ENCODE measurements at places on chromosomes 3 and 15.

- DNase-seq = peak; percentile 96
Measured at GRCh38 chr3:50245831-50246516, 10.0 kb downstream of the GNAI2 start.

DNA sequence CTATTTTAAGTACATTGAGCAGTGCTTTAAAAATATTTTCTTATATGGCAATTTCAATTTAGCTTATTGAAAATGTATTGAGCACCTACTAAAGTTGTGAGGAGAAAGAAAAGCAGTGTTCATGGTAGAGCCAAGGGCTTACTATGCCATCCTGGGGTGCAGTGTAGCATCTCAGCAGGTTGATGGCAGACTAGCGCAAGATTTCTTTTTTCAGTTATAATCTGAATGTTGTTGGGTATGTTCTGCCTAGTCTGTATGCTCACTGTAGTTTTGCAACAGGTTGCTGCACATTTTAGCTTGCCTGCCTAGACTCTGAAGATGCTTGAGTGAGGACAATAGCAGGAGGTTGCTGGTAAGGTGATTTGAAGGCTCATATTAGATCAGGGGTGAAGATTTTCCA lies 103.1 kb upstream of the UNC13C start:
- DNase-seq = no peak

GRCh38 chr3:135097276-135097946 lies 302.4 kb downstream of the EPHB1 start:
- DNase-seq = no peak

DNA sequence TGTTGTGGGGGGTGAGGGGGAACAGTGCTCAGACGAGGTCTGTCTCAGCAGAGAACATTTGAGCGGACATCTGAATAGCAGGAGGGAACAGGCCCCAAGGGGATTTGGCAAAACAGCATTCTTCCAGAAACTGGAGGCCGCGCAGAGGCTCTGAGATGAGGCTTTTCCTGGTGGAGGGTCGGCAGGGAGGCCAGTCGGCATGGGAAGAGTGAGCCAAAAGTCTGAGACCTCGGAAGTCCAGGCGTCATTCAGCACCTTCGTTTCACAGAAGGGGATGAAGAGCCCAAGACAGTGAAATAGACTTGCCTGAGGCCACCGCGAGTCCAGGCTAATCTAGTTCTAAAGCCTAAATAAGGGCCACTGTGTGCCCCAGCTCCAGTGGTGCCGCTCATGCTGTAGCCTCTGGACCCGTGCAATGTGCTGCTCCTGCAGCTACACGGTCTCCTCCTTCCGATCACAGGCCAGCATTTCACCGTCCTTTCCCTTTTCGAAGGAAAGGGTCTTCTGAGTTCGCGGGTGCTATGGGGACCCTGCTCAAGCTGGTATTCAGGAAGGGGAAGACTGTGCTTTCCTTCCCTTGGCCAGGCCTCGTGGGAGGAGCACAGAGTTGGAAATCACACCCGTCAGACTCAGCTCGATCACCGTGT lies 24.4 kb downstream of the LSM3 start:
- no peak for DNase-seq

DNA sequence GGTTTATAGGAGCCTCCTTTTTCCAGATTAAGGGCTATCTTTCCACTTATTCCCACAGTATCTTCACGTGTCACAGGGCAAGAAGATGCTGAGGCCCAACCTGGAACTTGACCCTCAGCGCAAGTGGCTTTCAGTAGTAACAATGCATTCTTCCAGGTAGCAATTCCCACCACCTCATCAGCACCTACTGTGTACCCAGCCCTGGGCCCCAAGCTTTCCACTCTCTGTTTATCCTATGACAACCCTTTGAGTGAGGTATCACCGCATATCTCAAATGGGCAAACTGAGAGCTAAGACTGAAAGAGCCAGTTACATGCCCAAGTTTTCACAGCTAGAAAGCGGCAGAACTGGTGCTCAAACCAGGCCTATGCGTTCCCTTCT lies 88.2 kb downstream of the CPN2 start:
- DNase-seq = no peak

DNA sequence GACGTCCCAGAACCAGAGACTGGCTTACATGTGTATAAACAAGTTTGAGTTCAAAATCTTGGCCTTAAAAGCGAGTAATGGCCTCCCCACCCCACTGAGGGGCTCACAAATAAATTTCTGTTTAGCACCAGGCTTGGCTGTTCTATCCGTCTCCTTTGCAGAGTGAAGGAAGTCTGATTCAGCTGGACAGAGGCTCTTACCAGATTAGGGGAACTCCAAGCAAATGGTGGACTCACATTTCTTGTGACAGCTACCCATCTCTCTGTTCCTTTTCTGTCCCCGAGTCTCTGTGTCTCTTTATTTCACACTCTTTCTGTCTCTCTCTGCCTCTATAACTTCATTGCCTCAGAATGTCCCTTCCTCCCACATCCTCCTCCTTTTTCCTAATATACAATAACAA lies 62.7 kb downstream of the DGKG start:
- DNase-seq = no peak

GRCh38 chr15:91896341-91897055 lies 43.0 kb downstream of the SLCO3A1 start:
- DNase-seq = no peak

DNA sequence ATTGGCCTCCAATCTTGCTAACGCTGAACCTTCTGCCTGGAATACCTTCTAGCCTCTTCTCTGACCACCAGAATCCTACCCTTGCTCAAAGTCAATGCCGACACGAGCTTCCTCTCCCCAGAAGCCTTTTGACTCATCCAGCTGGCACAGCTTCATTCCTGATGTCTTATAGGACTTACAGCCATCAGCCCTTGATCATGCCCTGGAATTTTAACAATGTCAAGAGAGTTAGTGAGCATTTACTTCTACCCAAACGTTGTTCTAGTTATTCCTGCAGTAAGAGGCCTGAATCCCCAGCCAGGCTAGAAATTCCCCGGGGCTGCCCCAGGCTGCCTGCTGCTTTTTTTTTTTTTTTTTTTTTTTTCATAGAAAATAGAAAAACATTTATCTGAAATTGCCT lies 3.9 kb downstream of the CYP1A2 start:
- DNase-seq = no peak

DNA sequence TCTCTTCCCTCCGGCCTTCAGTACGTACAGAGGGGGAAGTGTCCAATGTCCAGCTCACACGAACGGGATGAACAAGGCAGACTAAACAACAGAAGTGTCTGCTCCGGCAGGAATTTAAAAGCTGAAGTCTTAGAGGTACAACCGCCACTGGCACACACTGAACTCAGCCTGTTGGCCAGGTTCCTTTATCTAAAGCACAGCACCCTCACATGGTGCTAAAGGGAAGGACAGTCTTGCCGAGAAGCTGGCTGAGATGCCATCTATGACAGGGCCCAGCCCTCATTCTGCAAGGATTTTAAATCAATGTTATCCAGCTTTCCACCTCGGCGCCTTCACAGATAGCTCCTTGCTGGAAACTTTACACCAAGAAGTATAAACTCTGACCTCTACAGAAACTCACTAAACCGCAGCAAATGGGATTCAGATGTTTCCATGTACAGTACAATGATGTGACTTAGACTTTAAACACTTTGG lies 2.8 kb downstream of the ADAMTS17 start:
- peak; percentile 68 for DNase-seq

GRCh38 chr3:194029846-194030245 lies 106.1 kb upstream of the HES1 start:
- no peak for DNase-seq

- DNase-seq = no peak
Measured at GRCh38 chr3:38536671-38537070, 40.5 kb downstream of the EXOG start.

- peak; percentile 31 for DNase-seq
Measured at GRCh38 chr15:100922192-100923040, 3.3 kb downstream of the LRRK1 start.

DNA sequence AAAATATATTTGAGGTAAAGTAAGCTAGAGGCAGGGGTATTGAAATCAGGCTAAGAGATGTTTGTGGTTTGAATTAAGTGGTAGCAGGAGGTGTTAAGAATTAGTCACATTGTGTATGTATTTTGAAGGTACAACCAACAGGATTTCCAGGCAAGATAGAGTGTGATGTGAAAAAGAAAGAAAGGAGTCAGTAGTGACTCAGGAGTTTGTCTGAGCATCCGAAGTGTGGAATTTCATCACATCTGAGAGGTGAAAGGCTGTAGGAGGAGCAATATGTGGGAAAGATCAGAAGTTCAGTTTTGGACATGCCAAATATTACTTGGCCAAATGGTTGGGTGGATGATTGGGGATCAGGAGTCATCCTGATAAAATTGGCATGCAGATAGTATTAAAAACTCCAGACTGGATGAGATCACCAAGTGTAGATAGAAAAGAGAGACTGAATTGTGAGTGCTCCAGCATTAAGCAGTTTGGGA lies 32.1 kb upstream of the EBLN2 start:
- peak; percentile 13 for DNase-seq

GRCh38 chr3:55487381-55488241 lies 505 bp upstream of the WNT5A start:
- peak; percentile 24 for DNase-seq

DNA sequence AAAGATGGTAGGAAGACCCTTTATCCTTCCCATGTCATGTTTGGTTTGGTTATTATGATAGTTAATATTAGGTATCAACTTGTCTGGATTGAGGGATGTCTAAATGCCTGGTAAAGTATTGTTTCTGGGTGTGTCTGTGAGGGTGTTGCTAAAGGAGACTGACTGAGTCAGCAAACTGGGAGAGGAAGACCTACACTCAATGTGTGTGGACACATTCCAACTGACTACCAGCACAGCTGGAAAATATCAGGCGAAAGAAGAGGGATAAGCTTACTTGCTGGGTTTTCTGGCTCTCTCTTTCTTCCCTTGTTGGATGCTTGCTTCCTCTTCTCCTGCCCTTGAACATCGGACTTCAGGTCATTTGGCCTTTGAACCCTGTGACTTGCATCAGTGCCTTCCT lies 1227.6 kb upstream of the EPHA6 start:
- DNase-seq = no peak

DNA sequence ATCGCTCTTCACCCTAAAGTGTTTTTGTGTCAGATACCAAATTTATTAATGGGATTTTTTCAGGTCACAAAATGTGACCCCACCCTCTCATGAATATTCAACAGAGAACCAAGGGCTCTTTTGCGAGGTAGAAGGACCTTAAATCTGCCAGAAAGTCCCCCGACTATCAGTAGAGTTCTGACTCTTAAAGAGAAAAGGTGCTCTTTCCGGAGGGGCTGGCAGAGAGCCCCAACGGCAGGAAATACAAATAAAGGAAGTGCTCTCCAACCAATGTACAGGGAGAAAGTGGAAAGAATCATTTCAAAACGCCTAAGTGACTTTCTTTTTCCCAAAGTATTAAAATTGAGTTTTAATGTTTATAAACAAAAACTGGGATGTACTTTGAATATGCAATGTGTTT lies 517.2 kb downstream of the FOXP1 start:
- DNase-seq = peak; percentile 74

DNA sequence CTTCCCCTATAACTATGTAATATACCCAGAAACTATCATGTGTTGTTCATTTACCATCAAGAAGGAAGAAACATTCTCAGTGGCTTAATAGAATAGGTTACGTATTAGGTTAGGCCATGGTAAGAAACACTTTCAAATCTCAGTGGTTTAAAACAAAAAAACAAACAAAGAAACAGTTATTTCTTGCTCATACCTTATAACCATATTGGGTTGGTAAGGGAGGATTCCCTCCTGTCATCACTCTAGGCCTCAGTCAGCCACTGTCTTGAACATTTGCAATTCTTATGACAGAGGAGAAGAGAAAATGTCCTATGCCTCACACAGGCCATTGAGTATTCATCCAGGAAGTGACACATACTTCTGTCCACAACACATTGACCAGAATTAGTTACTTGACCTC lies 727.7 kb upstream of the NECTIN3 start:
- DNase-seq = no peak

DNA sequence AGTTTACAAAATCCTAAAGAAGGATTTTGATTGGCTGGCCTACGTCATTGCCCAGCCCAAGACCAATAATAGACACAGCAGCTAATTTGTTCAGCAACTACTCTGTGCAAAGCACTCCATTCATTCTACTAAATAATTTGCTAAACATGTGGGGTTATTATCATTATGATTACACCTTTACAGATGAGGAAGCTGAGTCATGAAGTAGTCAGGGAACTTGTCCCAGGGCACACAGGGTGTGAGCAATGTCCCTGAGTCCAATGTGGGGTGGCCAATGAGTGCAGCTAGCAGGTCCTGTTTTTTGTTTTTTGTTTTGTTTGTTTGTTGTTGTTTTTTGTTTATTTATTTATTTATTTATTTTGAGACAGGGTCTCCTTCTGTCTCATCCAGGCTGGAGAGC lies 183.6 kb downstream of the ABHD5 start:
- no peak for DNase-seq

GRCh38 chr3:45917146-45917898 lies 25.9 kb upstream of the CXCR6 start:
- no peak for DNase-seq

DNA sequence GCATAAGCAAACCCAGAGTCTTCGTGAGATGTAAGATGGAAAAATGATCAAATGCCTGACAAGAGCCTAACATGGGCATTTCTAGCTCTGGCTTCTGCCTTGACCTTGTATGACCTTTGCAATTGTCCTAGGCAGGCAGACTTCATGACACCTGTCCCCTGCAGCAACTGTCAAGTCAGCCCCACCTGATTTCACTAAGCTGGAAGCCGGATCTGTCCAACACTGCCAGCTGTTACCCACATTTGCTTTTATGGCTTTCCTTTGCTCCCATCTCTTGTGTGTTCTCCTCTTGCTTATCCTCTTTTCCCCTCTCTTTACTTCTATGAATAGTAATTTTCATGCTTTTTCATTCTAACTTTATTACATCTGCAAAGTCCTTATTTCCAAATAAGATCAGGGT lies 48.5 kb upstream of the TNIK start:
- DNase-seq = no peak

GRCh38 chr3:71657831-71658530 lies 67.2 kb downstream of the EIF4E3 start:
- no peak for DNase-seq

DNA sequence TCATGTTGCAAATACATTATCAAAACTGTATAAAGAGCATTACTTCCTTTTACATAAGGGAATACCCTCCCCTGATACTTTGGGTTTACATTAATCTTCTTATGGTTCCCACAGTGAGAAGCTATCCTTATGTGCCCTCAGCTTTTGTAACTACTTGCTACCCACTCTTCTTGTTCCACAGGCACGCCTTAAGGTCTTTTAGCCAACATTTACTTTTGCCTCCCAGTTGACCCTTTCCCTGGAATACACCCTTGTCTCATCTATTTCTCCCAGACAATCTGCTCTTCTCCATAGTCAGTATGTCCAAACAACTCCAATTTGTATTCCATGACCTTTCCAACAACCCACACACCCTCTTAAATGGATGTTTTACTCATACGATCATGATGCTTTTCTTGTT lies 116.8 kb upstream of the COL8A1 start:
- DNase-seq = no peak

GRCh38 chr3:140505876-140506275 lies 172.0 kb upstream of the TRIM42 start:
- no peak for DNase-seq

DNA sequence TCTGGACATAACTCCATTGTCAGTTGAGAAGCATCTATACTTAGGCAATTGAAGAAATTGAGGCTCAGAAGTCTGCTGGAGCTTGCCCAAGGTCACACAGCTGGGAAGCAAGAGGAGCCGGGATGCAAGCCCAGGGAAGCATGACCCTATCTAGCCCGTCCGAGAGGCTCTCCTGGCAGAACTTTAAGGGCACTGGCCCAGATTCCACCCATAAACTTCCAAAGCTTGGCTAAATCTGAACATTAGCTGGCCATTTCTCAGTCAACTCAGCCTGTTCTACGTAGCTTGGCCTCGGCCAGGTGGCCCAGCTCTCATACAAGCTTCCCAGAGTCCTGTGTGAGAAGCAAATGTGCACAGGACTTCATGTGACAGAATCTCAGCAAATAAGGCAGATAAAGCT lies 75.8 kb downstream of the LRIG1 start:
- DNase-seq = no peak

Measured in hematopoietic multipotent progenitor cell treated with erythropoietin and hydrocortisone succinate and interleukin-3 and kit ligand, for 4 days (in vitro differentiated cells).